AG09309 (cell line): ENCODE measurements at places on chromosomes 2 and 18.
A peak's percentile ranks its signal among the peaks of the same experiment; 100 is the strongest.

- no peak for DNase-seq
These were observed 317.6 kb upstream of the NCKAP5 start for GRCh38 chr2:133885847-133886246.

- no peak for DNase-seq
These were observed 303.4 kb downstream of the TCF4 start for GRCh38 chr18:55284614-55285013.

GRCh38 chr2:149068996-149069888 is 30.7 kb downstream of the LYPD6B start:
- peak; percentile 82 for DNase-seq

- peak; percentile 33 for DNase-seq
These were observed 15.0 kb upstream of the ELOA2 start for GRCh38 chr18:47050468-47050867.

DNA sequence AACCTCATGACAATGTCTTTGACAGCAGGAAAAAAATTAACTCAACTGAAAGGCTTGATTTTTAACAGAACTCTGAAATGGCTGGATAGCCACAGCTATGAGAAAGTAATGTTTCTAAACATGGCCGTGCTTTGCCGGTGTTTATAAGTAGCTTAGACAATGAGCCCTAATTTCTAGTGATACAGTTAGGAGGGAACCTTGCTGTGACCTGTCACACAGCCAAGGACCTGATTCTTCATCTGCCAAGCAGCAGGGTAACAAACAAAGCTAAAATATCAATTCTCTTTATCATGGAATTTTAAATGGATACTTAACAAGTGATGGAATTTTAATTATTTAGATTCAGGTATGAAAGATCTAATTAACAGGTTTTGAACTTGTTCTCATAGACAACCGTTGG is 24.3 kb upstream of the DYNC2LI1 start:
- no peak for DNase-seq

- no peak for DNase-seq
These were observed 1.7 kb upstream of the SLC25A12 start for GRCh38 chr2:171895786-171896185.

DNA sequence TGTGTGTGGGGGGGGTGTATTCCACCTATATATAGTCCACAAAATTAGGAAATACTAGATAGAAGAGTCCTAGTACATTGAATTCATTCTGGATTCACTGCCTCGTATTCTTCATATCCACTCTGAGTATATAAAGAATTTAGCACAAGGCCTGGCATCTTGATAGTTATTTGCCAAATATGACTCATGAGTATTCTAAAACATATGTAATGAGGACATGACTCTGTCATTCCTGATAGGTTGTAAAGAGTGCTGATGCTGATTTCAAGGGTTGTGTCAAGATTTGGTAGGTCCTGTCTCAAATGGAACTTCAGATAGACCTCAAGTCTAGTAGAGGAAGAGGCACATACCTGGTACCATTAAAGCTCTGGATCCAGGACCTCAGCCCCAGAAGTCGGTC is 173.4 kb upstream of the BOD1L2 start:
- DNase-seq: no peak
